ENCODE measurements at places on chromosomes 7 and 10. TPM values are rescaled to one million over a fixed set of nuclear protein-coding genes. Genes with fewer than 3 reads are reported as not detected.

CPVL gene
- total RNA-seq: 49.5 TPM

GPR15LG gene
- not detected for total RNA-seq

DNA sequence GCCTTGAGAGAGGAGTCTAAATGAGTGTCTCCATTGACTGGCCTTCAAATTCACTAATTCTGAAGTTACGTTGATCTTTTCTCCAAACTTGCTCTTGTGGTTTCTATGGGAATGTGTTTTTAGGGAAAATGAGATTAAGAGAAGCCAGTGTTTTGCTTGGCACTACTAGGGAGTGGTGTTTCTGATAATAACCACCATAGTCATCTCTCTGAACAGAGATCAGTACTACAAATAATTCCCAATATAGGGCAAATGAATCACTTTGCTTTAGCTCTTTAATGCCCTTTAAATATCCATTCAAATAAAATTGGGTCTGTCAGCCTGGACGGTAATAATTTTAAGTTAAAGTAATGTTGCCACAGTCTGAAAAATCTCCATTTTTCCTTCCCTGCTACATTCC, 90.8 kb downstream of the NRF1 start:
- peaks cover 2% of the 10 kb centered on the region for H3K36me3 ChIP-seq
- DNase-seq: no peak
- no peaks in the 10 kb centered on the region for H3K27me3 ChIP-seq
- H3K27ac ChIP-seq: no peak overlapping the region
- H3K4me3 ChIP-seq: no peak overlapping the region
- no peaks in the 10 kb centered on the region for H3K4me1 ChIP-seq

DNA sequence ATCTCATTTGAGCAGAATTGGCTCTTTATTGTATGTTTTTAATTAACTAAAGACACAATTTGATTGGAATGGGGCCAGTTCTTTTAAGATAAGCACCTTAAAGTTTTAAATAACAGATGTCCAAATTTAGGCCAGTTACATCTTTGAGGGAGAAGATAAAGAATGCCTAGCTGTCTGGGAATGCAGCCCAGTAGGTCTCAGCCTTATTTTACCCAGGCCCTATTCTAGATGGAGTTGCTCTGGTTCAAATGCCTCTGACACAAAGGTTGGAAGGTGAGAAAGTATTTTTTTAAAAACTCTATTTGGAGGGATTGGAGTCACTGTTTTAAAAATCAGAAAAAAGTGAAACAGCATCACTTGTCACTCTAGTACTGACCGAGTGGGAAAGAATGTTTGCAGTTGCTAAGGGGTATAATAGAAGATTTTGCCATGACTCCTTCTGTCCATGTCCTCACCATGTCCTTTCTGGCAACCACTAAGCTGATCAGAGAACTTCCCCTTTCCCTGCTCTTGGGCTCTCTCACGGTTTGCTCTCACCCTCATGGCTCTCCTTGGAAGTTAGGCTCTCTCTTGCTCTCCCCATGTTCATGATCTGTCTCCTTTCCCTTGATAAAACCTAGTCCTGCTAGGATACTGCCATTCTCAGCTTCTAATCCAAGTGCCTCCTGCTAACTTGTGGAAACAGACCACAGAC, 238.2 kb upstream of the AGK start:
- no peak for DNase-seq
- H3K27me3 ChIP-seq: no peaks in the 10 kb centered on the region
- no peak overlapping the region for H3K4me3 ChIP-seq
- no peak overlapping the region for H3K27ac ChIP-seq

- no peaks in the 10 kb centered on the region for H3K4me1 ChIP-seq
- no peaks in the 10 kb centered on the region for H3K36me3 ChIP-seq
- H3K4me3 ChIP-seq: no peak overlapping the region
- no peak for DNase-seq
- no peaks in the 10 kb centered on the region for H3K27me3 ChIP-seq
Observed at GRCh38 chr10:132498562-132499366, 38.8 kb upstream of the INPP5A start.
